ENCODE measurements at places on chromosomes 5 and 9.

DNA sequence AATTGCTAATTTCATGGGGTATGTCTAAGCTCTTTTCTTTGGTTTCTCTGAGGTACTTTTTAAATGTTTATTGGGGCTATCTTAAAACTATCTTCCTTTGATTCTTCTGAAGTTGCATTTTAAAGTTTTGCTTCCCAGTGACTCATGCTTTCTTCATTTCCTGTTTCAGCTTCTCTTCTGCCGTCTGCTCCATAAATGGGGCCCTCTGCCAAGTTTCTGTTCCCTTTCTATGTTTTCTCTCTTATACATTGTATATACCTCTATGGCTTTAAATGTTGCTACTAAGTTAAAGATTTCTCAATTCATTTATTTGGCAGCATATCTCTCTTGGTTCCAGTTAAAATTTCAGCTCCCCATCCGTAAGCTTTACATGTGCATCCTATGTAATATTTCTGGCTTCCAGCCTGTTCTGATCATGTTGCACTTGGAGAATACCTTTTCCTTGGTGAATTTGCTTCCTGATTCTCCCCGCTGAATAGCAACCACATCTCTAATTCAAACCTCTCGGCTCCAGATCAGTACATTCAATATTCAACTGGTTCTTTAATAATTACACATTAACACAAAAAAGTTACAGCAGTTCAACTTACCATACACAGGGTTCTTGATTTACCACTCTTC is 125.3 kb downstream of the ST8SIA4 start:
- DNase-seq = no peak

- DNase-seq = no peak
Observed at GRCh38 chr5:140690376-140690932, 716 bp downstream of the HARS1 start.

- DNase-seq = no peak
Observed at GRCh38 chr9:137074657-137075274, 2.6 kb upstream of the UAP1L1 start.

DNA sequence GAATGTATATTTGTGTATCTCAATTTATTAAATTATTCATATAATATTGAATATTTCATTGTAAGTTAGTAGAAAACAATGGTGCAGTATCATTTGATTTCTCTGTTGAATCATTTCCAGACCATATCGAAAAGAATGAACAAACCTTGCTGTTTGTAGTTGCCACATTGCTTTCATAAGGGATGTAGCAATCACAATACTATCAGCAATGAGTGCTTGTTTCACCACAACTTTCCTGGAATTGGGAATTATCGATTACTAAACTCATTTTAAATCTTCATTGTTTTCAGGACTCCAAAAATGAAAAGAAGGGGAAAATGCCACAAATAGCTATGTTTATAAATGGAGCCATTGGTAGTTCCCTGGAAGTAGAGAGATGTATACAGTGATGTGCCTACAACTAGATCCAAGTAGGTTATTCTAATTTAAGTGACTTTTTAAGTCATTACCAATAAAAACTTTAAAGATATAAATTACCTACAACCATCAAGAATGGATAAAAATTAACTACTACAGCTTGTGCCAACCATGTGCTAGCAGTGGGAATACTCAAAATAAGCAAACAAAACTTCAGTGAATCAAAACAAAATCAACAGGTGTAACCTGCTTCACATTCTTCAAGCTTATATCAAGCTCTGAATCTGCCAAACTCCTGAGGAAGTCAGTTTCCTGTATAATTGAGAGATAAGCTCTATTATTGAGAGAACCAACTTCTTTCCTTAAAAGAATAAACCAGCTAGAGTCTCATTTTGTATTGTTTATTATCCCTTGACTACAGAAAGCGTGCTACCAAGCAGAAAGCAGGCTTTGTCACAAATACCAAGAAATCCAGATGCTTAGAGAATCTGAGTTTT is 358.6 kb downstream of the ADGRV1 start:
- no peak for DNase-seq

GRCh38 chr9:68933434-68934328 is 80.2 kb downstream of the PRKACG start:
- DNase-seq = no peak
